Endodermal cell (in vitro differentiated cells): ENCODE measurements at places on chromosomes 16 and 17. TPM values are rescaled to one million over a fixed set of nuclear protein-coding genes. Genes with fewer than 3 reads are reported as not detected.

Gene SYCE1L
- total RNA-seq, result 4.7 to 19.9 TPM (median 8.2 TPM) in 3 replicates

Gene CCDC47
- 60.0 to 103 TPM (median 65.7 TPM) in 3 replicates for total RNA-seq

Gene KSR1
- total RNA-seq, result 36.3 and 46.3 TPM in 2 replicates

Gene SDR42E1
- total RNA-seq, result 0.15 TPM in 1 of 3 replicates, not detected in the others

- H3K4me3 ChIP-seq, result no peak overlapping the region
- H3K4me1 ChIP-seq, result no peaks in the 10 kb centered on the region
- H3K36me3 ChIP-seq, result no peaks in the 10 kb centered on the region
- no peak overlapping the region for H3K27ac ChIP-seq
- H3K27me3 ChIP-seq, result no peaks in the 10 kb centered on the region
- DNase-seq, result no peak
These were observed 453.3 kb downstream of the WWOX start for GRCh38 chr16:78552716-78553115.

GRCh38 chr16:3118846-3119245 is 6.5 kb downstream of the ZNF205 start:
- no peaks in the 10 kb centered on the region for H3K27me3 ChIP-seq
- H3K27ac ChIP-seq, result no peak overlapping the region
- peaks cover 20% of the 10 kb centered on the region for H3K36me3 ChIP-seq
- H3K4me1 ChIP-seq, result peaks cover 3% of the 10 kb centered on the region

- no peaks in the 10 kb centered on the region for H3K27me3 ChIP-seq
- no peaks in the 10 kb centered on the region for H3K36me3 ChIP-seq
These were observed 385.9 kb downstream of the WWOX start for GRCh38 chr16:78485188-78485916.

GRCh38 chr17:49952209-49952911 is 16.6 kb upstream of the DLX4 start:
- no peak overlapping the region for H3K4me3 ChIP-seq
- DNase-seq, result peak; percentile 99
- H3K27ac ChIP-seq, result no peak overlapping the region

DNA sequence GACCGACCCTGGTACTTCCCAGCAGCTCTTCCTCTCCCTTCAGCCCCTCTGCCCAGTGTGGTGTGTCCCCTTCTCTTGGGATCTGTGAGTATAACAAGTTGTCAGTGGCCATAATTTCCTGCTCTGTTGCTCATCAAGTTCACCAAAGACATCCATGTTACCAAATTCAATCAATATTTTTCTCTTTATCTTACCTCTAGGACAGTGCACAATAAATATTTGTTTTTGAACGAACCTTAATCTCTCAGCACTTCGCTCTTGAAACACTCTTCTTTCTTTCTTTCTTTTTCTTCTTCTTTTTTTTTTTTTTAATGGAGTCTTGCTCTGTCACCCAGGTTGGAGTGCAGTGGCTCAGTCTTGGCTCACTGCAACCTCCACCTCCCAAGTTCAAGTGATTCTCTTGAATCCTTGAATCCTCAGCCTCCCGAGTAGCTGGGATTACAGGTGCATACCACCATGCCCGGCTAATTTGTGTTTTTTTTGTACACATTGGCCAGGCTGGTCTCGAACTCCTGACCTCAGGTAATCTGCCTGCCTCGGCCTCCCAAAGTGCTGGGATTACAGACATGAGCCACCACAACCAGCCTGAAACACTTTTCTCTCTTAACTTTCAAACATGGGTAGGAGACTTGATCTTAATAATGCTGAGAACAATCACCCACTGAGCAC is 2.7 kb upstream of the UMOD start:
- H3K4me1 ChIP-seq, result no peaks in the 10 kb centered on the region
- no peaks in the 10 kb centered on the region for H3K27me3 ChIP-seq
- no peak overlapping the region for H3K4me3 ChIP-seq
- no peak for DNase-seq
- H3K36me3 ChIP-seq, result no peaks in the 10 kb centered on the region

DNA sequence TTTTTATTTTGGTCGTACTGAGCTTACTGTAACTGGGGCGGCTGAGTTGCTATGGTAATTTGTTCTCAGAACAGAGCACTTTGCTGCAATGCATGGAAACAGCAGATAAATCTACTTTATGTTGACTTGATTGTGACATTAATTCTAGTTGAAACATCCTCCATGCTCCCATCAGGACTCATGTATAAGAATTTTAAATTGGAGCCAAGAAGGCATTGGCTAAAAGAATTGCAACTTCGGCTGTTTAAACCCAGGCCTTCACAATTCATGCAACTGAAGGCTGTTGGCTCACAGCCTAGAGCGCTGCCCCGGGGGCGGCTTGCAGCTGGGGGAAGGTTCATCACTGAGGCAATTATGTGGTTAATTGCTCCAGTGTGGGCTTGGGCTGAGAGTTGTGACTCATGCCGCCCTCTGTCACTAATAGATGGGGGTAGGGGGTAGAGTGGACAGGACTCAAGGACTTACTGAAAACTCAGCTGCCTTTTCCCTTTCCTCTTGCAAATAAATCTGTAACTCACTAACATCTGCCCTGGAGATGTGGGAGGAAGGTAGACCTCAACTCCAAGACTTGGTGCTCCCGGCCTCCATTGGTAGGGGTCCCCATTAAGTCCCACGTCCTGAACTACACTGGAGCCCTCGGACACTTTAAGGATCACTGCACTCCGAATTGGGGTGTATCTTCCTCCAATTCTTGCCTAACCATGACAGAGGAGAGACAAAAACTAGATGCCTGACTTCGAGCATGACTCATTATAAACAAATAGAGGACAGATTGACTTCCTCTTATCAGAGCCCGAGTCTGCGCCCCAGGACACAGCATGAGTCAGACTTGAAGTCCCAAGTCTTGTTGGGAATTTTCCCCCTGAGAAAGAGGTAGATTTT is 37.5 kb downstream of the ERCC4 start:
- no peaks in the 10 kb centered on the region for H3K27me3 ChIP-seq
- H3K27ac ChIP-seq, result peak overlapping the region; percentile 58
- H3K4me1 ChIP-seq, result peaks cover 11% of the 10 kb centered on the region
- DNase-seq, result peak; percentile 58
- H3K4me3 ChIP-seq, result peak overlapping the region; percentile 27

GRCh38 chr17:4476017-4476416 is 22.7 kb upstream of the SPNS2 start:
- H3K36me3 ChIP-seq, result no peaks in the 10 kb centered on the region
- DNase-seq, result no peak
- H3K4me1 ChIP-seq, result no peaks in the 10 kb centered on the region
- no peak overlapping the region for H3K27ac ChIP-seq
- no peak overlapping the region for H3K4me3 ChIP-seq

DNA sequence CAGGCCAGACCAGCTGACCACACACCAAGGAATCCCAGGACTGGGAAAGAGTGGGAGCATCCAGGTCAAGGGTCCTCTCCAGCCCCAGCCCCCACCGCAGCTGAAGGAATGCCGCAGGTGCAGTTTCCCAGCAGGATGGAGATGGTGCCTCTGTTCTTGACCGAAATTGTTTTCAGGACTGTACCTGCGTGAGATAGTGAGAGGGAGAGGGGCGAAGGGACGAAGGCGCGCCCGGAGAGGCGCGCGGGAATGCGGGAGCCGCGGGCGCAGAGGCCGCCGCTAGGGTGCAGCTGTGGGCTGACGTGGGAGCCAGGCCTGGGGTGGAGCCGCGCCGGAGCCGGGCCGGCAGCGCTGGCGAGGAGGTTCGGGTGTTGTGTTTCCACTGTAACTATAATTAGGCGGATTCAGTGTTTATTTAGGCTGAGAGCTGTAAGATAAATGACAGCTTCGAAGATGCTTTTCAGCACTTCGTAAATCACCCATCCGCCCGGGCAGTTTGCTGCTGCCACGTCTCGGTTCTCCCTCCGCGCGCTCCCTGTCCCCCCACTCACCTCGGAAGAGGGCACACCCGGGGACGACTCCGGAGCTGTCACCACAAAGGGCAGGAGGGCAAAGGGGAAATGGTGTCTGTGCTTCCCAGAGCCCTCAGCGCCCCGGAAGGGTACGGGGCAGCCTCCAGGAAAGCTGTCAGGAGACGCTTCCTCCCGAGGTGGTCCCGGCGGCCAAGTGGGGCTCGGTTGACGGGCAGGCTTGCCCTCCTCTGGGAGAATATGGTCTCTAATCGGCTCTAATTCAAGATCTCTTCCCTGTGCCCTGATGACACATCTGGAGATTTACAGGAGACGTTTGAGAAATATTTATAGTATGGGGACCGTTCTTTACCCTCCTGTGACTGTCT is 38.2 kb downstream of the HOXB1 start:
- peaks cover 6% of the 10 kb centered on the region for H3K4me1 ChIP-seq
- peak overlapping the region; percentile 69 for H3K4me3 ChIP-seq
- peaks cover 86% of the 10 kb centered on the region for H3K27me3 ChIP-seq
- no peak overlapping the region for H3K27ac ChIP-seq
- no peaks in the 10 kb centered on the region for H3K36me3 ChIP-seq

- no peaks in the 10 kb centered on the region for H3K36me3 ChIP-seq
- peak overlapping the region; percentile 74 for H3K4me3 ChIP-seq
These were observed 18.5 kb upstream of the NTN1 start for GRCh38 chr17:9002606-9003354.

GRCh38 chr16:30488764-30489605 is 16.4 kb downstream of the ITGAL start:
- H3K4me1 ChIP-seq, result no peaks in the 10 kb centered on the region
- peak; percentile 80 for DNase-seq
- no peaks in the 10 kb centered on the region for H3K27me3 ChIP-seq
- no peaks in the 10 kb centered on the region for H3K36me3 ChIP-seq
- H3K27ac ChIP-seq, result no peak overlapping the region

DNA sequence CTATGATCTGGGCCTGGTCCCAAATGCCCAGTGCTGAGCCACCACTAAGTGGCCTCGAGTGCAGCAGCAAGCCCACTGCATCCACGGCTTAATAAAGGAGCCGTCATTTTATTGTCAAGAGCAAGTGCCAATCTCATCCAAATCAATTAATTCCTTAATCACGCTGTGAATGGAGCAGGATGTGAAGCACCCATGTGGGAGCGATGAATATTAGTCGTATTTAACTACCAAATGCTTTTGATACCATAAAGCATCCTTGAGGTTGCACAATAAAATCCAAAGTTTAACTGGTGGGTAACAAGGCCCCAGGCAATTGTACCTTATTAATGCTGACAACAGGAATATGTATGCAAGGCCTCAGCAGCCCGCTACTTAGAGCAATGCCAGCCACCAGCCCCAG is 226.0 kb upstream of the C16orf82 start:
- H3K27ac ChIP-seq, result no peak overlapping the region
- DNase-seq, result no peak
- no peaks in the 10 kb centered on the region for H3K36me3 ChIP-seq
- no peak overlapping the region for H3K4me3 ChIP-seq
- H3K27me3 ChIP-seq, result no peaks in the 10 kb centered on the region

- H3K36me3 ChIP-seq, result no peaks in the 10 kb centered on the region
- DNase-seq, result no peak
- H3K27me3 ChIP-seq, result no peaks in the 10 kb centered on the region
These were observed 255.7 kb upstream of the DYNLRB2 start for GRCh38 chr16:80285104-80285503.

- no peaks in the 10 kb centered on the region for H3K36me3 ChIP-seq
- no peak overlapping the region for H3K4me3 ChIP-seq
- H3K4me1 ChIP-seq, result no peaks in the 10 kb centered on the region
- DNase-seq, result no peak
- no peaks in the 10 kb centered on the region for H3K27me3 ChIP-seq
These were observed 769 bp downstream of the CD19 start for GRCh38 chr16:28932339-28933141.

DNA sequence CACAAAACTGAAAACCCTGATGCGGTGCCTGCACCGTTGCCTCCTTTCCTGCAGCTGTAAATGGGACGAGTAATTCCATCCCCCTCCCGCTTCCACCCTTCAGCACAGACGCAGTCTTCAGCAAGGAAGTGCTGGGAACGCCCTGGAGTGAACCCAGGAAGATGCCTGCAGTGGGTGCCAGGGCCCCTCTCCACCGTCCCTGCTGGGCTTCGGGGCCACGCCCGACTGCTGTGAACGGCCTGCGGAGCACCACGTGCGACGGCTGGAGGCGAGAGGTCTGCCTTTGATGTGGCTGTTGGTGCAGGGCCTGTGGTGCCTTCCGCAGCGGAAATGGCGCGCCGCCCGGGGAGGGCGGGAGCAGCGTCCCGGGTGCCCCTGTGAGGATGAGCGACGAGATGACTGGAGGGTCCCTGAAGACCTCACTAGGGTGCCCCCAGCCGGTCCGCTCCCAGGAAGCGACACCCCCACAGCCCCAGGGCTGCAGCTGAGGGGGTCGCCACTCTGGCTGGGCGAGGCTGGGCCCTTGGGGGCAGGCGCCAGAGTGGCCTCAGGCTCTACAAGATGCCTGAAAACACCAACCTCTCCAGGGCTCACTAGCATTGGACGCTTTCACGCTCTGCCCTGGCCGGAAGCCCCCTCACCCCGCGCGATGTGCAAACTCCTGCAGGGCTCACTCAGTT is 749 bp upstream of the MC1R start:
- H3K36me3 ChIP-seq, result peaks cover 6% of the 10 kb centered on the region
- H3K27ac ChIP-seq, result no peak overlapping the region
- DNase-seq, result peak; percentile 83
- H3K4me1 ChIP-seq, result no peaks in the 10 kb centered on the region
- no peaks in the 10 kb centered on the region for H3K27me3 ChIP-seq
- H3K4me3 ChIP-seq, result peak overlapping the region; percentile 73

- H3K4me1 ChIP-seq, result peaks cover 7% of the 10 kb centered on the region
- H3K4me3 ChIP-seq, result no peak overlapping the region
- H3K27me3 ChIP-seq, result no peaks in the 10 kb centered on the region
- no peak for DNase-seq
- H3K36me3 ChIP-seq, result no peaks in the 10 kb centered on the region
These were observed 145.2 kb downstream of the XYLT1 start for GRCh38 chr16:17325476-17326143.

GRCh38 chr16:87057211-87057881 is 259.8 kb downstream of the C16orf95 start:
- H3K4me1 ChIP-seq, result no peaks in the 10 kb centered on the region
- H3K27ac ChIP-seq, result no peak overlapping the region
- H3K4me3 ChIP-seq, result no peak overlapping the region
- DNase-seq, result peak; percentile 66
- H3K36me3 ChIP-seq, result no peaks in the 10 kb centered on the region
- no peaks in the 10 kb centered on the region for H3K27me3 ChIP-seq

DNA sequence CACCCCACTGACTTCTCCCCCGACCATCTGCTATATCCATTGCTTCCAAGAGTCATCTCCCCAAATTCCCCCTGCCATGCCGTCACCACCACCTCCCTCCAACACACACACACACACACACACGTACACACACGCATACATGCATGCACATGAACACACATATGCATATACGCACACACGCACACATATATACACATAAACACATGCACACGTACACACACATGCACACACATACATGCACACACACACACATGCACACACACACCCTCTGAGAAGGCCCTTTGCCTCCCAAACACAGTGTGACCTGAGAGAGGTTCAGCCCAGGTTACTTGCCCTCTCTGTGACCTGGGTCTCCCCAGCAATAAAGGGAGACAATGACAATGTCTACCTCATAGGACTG is 95.1 kb downstream of the ZNF423 start:
- H3K4me3 ChIP-seq, result no peak overlapping the region
- H3K27me3 ChIP-seq, result no peaks in the 10 kb centered on the region
- no peak for DNase-seq
- no peaks in the 10 kb centered on the region for H3K36me3 ChIP-seq
